ENCODE measurements at places on chromosomes 2 and 18.

- DNase-seq = no peak
Observed at GRCh38 chr2:129377078-129377469, 602.4 kb upstream of the RAB6C start.

DNA sequence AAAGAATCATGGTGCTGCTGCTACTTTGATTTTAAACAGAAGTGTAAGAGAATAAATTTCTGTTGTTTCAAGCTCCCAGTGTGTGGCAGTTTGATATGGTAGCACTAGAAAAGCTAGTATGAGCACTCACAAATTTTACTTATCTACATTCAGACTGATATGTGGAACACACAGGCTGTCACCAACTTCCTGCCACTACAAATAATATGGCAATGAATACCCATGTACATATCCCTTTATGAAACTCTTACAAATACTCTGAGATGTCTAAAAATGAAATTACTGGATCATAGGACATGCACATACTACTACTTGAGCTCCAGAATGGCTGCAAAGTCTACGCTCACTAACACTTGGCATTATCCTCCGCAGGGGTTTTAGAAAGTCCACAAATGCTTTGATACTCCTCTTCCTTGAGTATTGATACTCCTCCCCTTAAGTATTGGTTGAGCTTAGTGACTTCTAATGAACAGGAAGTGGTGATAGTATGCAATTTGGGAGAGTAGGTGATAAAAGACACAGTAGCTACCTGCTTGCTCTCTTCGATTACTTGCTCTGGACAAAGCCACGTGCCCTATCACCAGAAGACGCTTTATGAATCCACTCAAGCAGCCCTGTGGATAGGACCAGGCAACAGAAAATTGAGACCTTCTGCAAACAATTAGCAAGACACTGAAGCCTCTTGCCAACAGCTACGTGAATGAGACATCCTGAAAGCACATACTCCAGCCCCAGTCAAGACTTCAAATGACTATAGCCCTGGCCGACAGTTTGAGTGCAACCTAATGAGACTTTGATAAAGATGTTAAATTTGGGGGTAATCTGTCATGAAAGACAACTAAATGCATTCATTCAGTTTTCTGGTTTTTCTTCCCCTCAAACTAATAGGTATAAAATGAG, 35.4 kb downstream of the FBXO11 start:
- no peak for DNase-seq

- DNase-seq = peak; percentile 1
Observed at GRCh38 chr18:48641981-48642380, 103.2 kb downstream of the CTIF start.

- DNase-seq = no peak
Observed at GRCh38 chr2:44354761-44355160, 6.5 kb downstream of the PREPL start.

GRCh38 chr2:234355021-234355720, 141.7 kb downstream of the ARL4C start:
- no peak for DNase-seq

DNA sequence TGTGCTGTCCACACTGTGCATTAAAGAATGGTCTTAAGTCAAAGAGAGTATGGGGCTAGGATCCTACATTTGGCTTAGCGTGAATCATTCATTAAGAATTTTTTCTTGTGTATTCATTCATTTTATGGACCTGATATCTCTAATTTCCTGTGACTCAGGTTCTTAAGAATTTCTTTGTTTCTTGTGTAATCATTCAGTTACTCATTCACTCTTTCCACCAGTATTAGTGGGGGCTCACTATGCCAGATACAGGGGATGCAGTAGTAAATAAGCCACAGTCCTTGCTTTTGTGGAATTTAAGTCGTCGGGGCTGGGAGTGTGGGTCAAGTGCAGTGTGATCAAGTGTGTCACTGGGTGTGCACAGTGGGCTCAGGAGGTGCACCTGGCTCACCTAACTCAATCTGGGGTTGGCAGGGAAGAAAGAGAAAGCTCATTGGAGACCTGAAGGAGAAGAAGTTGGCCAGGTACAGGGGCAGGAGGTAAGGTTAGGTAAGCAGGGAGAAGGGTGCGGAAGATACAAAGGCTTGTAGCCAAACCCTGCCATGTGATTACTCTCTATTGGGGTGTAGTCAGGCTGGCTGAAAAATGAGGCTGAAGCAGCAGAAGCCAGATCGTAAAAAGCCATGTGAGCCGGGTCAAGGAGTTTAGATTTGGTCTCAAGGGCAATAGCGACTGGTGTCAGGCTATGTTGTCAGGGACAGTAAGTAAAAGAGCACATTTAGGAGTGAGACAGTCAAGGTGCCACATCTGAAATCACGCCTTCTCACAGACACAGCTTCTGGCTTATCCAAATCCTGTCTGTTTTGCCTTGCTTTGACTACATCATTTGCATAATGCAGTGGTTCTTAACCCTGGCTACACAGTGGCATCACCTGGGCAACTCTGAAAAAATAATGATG, 67.2 kb downstream of the KCTD1 start:
- no peak for DNase-seq

GRCh38 chr2:232628466-232629128, 4.8 kb upstream of the EFHD1 start:
- DNase-seq = no peak

DNA sequence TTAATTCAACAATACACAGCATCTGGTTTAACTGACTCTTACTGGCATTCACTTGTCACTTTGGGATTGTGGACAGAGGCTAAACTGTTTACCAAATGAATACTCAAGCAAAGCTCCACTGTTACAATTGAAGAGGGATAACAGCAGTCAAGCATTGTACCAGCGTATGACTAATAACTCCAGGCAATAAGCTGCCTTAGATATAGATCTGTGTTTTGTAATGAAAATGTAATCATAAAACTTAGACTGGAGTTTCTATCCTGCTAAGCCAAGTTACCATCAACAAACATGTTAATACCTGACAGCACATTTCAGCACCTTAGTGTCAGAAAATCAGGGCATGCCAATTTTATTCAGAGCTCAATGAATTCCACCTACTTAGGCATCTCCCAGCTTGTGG, 889.5 kb downstream of the EPHA4 start:
- no peak for DNase-seq

- peak; percentile 54 for DNase-seq
Observed at GRCh38 chr18:54127759-54128378, 96.6 kb downstream of the MBD2 start.

GRCh38 chr2:224910574-224910925, 131.7 kb downstream of the DOCK10 start:
- no peak for DNase-seq

GRCh38 chr2:150222942-150223341, 264.5 kb downstream of the RND3 start:
- no peak for DNase-seq

DNA sequence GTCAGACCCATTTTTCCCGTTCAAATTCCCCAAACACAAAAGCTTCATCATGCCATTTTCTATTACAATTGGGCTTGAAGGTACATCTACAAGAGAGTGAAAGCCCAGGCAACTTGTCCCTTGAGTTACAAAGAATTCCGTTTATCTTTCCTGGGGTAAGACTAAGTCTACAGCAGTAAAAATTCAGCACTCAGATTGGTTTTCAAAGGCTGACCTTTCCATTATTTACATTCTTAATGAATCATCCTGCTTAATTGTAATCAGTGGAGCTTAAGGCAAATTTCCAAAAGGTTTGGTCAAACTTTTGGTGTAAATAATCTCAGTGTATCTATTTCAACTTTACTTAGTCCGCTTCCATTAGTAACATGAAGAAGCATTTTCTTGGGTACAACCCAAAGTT, 33.4 kb upstream of the ST3GAL5 start:
- DNase-seq = no peak
